ENCODE measurements at places on chromosomes 16 and 17. TPM values are rescaled to one million over a fixed set of nuclear protein-coding genes. Genes with fewer than 3 reads are reported as not detected.

The TMEM88 gene
- total RNA-seq, result not detected

The RRAD gene
- 10.6 TPM for total RNA-seq

The SRCIN1 gene
- total RNA-seq, result not detected

The HCRT gene
- total RNA-seq, result not detected

The UNC45B gene
- total RNA-seq, result not detected

The KRT24 gene
- total RNA-seq, result not detected

The ABCA10 gene
- total RNA-seq, result 1.1 TPM
